ENCODE measurements at places on chromosomes 7 and 10.

- DNase-seq, result no peak
These were observed 149.9 kb upstream of the GPR26 start for GRCh38 chr10:123516291-123516690.

DNA sequence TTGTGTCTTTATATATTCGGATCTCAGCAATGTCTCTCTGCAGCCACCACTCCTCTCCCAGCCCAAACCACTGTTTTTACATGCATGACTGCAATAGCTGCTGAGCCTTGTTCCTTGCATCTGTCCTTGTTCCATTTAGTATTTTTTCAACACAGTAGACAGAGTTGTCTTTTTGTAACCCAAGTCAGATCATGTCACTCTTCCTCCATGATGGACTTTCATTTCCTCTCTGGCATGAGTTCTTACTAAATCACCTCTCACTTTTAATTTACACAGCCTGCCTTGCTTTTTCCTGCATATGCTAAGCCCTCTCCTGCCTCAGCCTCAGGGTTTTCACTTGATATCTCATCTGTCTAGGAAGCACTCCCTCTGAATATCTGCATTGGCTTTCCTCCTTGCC, 353.2 kb downstream of the HGF start:
- DNase-seq, result no peak

- DNase-seq, result no peak
These were observed 65.9 kb downstream of the PAX2 start for GRCh38 chr10:100811261-100811660.

DNA sequence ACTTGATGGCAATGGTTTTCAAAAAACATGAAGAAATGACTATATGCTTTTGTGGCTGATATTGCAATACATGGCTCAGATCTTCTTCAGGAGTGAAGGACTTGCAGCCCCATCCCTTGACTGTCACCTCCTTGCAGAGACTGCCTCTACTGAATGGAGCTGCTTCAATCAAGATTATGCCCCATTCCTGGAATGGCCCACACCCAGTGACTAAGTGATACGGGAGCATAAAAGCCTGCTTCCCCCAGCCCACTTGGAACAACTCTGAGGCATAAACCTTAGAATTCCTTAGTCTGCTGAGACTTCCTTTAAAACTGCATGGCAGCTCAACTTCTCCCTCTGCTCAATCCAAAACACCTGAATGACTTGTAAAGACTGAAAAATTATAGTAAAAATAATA, 957.1 kb downstream of the SORCS3 start:
- no peak for DNase-seq

DNA sequence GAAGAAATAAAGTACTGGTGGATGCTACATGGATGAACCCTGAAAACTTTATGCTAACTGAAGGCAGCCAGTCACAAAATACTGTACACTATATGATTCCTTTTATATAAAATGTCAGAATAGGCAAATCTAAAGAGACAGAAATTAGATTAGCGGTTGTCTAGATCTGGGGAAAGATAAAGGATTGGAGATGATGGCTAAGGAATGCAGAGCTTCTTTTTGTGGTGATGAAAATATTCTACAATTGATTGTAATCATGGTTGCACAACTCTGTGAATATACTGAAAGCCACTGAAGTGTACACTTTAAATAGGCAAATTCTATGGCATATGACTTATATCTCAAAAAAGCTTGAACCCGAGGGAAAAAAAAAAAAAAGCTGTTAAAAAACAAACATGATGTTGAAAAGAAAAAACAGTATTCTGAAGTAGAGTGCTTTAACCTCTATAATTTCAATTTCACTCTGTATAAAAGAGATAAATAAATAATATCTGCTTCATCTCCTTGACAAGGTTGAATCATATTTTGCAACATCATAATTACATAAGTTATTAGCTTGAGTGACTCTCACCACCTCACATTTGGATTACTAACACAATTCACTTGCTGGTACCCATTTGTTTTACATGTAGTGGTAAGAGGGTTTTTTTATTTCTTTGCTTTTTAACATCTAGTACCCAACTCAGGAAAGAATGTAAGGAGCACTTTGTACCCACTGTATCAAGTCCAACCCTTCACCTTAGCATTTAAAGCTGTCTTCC, 2.8 kb upstream of the GNAI1 start:
- DNase-seq, result no peak

DNA sequence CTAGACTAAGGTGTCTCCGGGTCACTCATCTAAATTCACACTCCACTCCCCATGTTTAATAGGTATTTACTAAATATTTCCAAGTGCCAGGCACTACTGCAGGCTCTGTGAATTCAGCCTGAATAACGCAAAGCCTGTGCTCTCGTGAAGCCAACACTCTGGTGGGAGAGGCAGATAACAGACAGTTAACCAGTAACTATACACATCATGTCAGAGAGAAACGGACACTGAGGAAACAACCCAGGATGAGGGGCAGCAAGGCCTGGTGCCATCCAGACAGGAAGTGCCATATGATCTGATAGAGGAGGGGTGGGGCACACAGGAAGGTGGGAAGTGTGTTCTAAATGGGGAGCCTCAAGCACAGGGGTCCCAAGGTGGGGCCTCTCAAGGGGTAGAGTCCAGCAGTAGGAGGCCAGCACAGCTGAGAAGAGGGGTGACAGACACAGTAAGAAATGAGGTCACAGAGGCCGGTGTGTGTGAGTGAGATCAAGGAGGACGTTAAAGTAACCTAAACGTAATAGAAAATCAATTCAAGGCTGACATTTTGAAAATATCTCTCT, 85.3 kb downstream of the LARP4B start:
- DNase-seq, result no peak

DNA sequence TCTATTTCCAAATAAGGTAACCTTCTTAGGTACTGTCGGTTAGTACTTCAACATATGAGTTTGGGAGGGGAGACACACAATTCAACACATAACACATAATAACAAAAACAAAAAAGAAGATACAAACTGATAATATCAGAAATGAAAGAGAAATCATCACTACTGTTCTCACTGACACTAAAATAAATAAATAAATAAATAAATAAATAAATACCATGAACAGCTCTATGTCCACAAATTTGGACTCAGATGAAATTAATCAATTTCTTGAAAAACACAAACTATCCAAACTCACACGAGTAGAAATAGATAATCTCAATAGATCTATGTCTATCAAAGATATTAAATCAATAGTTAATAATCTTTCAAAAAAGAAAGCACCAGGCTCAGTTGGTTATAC, 24.5 kb upstream of the SAMD9L start:
- no peak for DNase-seq
